ENCODE measurements at places on chromosomes 11 and 22. TPM values are rescaled to one million over a fixed set of nuclear protein-coding genes. Genes with fewer than 3 reads are reported as not detected.

DNA sequence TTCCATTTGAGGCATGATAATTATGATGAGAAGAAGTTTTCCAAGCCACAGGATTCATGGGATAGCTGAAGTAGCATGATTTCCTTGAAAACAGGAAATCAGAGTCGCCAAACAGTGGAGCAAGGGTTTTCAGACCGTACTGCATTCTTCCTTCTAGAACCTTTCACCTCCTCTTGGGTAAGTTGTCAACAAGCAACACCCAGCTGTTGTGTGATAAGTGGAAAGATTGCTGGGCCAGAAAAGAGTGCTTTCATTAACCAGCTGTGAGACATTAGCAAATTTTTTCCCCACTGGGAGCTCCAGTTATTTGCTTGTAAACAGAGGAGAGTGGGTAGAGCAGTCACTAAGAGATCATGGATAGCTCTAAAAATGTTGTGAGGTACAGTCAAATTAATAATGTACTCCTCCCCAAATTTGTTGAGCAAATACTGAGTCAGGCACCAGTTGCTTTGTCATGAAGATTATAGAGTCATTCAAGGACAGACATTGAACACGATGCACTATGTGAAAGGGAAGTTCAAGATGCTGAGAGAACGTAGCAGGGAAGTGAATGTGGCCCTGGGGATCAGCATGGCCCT, 11.7 kb upstream of the MPEG1 start:
- no peak for DNase-seq

DNA sequence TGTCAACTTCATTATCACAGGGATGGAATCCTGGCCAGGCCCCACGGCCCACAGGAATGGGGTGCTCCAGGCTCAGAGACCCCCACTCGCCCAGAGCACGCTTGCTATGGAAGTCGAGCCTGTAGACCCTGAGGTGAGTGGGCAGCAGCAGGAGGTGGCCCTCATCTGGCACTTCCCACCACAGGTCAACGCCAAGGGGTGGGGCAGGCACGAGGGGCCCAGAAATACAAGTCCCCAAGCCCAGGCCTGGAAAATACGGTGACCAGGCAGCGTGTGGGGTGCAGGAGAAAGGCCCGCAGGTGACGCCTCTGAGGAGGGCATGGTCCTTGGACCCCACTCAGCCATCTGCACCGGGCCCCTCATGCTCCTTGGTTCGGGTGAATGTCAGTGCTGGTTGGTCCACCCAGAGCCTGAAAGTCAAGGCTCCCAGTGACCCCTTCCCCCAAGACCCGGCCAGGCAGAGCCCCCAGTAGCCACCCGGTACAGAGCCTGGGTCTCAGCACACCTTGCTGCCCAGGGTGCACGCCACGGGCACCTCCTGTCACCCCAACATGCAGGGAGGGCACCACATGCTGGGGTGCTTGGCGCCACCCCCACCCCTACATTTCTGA, 2.4 kb downstream of the MOB2 start:
- DNase-seq = no peak

The OMP gene
- polyA plus RNA-seq = 1.2 TPM

The KIRREL3 gene
- polyA plus RNA-seq = 1.9 TPM

The MPZL2 gene
- 18.4 TPM for polyA plus RNA-seq

The SMTNL1 gene
- polyA plus RNA-seq = 0.46 TPM

DNA sequence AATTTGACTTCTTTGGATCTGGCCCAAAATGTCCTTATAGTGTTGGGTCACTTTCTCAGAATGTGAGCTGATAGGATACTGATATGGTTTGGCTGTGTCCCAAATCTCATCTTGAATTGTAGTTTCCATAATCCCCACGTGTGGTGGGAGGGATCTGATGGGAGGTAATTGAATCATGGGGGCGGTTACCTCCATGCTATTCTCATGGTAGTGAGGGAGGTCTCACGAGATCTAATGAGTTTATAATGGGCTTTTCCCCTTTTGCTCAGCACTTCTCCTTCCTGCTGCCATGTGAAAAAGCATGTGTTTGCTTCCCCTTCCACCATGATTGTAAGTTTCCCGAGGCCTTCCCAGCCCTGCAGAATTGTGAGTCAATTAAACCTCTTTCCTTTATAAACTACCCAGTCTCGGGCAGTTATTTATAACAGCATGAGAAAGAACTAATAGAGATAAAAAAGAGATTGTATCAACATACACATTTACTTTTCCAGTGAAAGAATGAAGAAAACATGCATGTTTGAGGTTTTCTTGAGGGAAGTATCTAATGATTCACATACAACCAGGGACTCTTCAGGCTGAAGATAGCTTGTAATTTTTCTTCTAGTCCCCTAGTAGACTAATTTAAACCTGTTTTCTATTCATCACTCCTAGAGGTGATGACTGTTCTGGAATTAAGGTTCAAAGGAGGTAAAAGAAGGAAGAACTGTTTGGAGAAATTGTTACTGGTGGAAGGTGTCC, 17.3 kb upstream of the CSTF3 start:
- DNase-seq = no peak

DNA sequence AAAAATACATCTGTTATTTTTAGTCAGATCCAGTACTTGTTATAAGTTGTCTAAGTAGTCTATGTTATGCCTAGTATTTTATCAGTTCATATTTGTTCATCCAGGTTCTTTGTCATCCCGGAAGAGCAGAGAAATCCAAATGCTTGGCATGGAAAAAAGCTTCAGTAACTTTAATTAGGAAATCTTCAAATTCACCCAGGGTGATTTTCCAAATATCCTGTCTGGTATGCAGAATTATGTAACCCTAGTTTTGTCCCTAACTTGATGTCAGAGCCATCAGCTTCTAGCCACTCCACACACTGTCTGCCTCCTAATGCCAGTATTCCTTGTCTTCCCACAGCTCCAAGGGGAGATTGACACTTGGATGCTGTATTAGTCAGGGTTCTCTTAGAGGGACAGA, 216.2 kb downstream of the ARHGAP42 start:
- no peak for DNase-seq

GRCh38 chr11:109752212-109752825, 330.3 kb downstream of the C11orf87 start:
- DNase-seq = no peak

DNA sequence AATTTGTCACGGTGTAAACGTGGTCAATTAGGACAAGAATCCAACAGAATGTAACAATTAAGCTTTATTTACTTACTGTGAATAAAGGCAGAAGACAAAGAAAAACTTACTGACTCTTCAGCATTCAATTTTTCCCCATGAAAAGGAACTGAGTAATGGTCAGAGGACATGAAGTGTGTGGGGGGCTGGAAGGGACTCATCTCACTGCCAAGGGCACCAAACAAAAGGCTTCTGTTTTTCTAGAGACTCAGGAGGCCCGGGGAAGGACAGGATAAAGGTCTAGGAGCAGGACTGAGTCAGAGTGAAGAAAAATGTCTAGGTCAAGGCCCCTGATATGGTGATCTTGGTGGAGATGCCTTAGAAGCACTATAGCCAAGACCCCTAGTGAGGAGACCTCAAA, 564.2 kb upstream of the ANO5 start:
- DNase-seq = no peak

DNA sequence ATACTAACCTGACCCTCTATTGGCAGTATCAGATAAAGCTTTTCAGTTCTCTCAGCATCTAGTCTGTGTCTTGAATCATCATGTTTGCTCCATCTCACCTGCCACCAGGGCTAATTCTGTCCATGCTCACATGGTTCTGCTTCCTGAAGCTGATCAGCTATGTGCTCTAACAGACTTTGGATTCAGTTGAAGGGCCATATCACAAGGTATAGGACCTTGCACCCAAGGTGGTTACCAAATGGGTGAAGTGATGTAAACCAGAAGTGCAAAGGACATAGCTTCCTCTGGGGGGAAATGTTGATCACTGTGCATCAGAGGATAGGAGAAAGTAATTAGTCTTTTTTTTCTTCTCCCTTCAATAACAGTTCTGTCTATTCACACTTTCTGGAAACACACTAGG, 417.0 kb upstream of the ANO5 start:
- no peak for DNase-seq

The PMM1 gene
- 53.6 TPM for polyA plus RNA-seq

The CRYBB3 gene
- not detected for polyA plus RNA-seq

- no peak for DNase-seq
Observed at GRCh38 chr22:49150801-49151221, 676.9 kb downstream of the BRD1 start.

The STIP1 gene
- polyA plus RNA-seq = 185 TPM

DNA sequence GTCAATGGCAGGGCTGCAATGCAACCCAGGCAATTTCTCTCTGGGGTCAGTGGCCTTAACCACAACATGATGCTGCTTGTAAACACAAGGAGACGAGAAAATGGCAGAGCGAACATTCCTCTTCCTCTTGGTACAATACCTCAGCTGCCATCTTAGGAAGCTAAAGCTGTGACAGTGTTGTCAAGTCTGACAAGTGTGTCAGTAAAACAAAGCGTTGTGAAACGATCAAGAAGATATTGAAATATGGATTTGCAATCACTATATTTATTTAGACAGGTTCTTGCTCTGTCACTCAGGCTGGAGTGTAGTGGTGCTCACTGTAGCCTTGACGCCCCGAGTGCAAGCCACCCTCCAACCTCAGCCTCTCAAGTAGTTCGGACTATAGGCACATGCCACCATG, 14.5 kb upstream of the USP47 start:
- DNase-seq = no peak

DNA sequence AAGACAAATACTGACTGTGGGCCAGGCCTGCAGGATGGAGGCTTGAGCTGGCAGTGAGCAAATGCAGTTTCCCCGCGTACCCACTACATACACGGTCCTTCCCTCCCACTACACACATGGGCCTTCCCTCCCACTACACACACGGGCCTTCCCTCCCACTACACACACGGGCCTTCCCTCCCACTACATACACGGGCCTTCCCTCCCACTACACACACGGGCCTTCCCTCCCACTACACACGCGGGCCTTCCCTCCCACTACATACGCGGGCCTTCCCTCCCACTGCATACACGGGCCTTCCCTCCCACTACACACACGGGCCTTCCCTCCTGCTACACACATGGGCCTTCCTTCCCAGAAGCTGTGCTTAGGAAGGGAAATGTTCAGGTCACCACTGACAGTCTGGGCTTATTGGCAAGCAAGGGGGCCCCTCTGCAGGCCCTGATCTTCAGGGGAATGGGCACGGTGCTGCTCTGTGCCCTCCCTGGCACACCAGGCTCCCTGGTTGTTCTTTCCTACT, 10.8 kb downstream of the DNAL4 start:
- DNase-seq = no peak

DNA sequence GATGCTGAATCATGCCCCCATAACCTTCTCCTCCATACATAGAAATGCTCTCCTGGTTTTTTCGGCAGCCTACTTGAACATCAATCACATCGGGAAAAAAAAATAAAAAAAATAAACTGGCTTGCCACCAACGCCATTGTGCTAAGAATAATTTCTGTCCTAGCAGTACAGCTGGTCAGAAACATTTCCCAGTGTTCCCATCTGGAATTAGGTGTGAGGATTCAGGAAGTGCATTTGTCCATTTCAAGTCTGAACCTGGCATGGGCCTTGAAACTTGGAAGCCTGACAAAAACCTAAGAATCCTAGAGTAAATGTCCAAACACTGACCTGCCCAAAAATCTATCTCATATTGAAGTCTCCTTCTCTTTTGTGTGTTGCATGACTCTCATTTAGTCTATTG, 16.6 kb upstream of the NAV2 start:
- no peak for DNase-seq

DNA sequence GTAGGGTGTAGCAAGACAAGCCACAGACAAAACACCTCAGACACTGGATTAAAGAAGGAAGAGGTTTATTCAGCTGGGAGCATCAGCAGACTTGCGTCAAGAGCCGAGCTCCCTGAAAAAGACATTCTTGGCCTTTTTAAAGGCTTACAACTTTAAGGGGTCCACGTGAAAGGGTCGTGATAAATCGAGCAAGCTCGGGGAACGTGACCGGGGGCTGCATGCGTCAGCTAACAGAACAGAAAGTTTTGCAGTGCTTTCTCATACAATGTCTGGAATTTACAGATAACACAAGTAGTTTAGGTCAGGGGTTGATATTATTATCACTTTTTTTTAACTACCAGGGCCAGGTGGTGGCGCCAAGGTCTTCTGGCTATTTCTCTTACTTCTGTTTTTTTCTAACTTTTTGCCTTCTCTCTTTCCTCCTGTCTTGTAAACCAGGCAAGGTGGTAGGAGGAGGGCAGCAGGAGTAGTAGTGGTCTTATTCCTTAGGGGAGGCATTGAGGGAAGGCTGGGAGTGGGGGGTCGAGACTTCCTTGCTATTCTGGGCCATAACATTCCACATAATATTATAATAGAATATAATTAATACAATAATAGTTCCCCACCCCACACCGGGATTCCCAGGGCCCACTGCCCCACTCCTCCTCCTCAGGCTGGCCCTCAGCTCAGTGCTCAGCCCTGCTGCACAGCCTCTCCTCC, 587 bp upstream of the ALDH3B1 start:
- DNase-seq = no peak

The PDE2A gene
- polyA plus RNA-seq = 13.7 TPM

DNA sequence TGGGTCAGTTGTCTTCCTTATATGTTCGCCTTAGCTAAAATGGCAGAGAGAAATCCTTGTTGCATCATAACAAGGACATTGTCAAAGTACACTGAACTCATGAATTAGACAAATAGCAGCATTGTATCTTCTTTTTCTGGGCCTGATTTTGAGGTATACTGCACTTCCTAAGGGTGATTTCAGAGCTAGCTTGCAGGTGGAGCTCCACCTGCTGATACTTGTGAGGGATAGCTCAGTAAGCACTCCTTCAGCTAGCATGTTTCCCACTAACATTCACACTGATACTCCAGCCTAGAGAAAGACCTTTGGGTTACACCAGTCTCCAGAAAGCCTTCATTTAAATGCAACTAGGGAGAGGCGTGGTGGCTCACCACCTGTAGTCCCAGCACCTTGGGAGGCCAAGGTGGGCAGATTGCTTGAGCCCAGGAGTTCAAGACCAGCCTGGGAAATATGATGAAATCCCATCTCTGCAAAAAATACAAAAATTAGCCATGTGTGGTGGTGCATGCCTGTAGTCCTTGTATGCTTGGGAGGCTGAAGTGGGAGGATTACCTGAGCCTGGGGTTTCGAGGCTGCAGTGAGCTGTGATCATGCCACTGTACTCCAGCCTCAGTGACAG, 29.8 kb downstream of the JAM3 start:
- DNase-seq = no peak

The IRAG1 gene
- 10.1 TPM for polyA plus RNA-seq

GRCh38 chr22:49554741-49555140, 272.9 kb downstream of the BRD1 start:
- DNase-seq = no peak

GRCh38 chr11:119483341-119483880, 60.4 kb upstream of the THY1 start:
- no peak for DNase-seq

The OR56A3 gene
- not detected for polyA plus RNA-seq

GRCh38 chr22:47575291-47575690, 812.8 kb downstream of the TBC1D22A start:
- no peak for DNase-seq

- no peak for DNase-seq
Observed at GRCh38 chr11:71201936-71202597, 50.3 kb downstream of the SHANK2 start.

- no peak for DNase-seq
Observed at GRCh38 chr22:46533070-46533833, 4.2 kb downstream of the CELSR1 start.
